ENCODE measurements at places on chromosomes 1 and 21.

- DNase-seq = no peak
Observed at GRCh38 chr1:171515299-171515698, 30.0 kb downstream of the PRRC2C start.

DNA sequence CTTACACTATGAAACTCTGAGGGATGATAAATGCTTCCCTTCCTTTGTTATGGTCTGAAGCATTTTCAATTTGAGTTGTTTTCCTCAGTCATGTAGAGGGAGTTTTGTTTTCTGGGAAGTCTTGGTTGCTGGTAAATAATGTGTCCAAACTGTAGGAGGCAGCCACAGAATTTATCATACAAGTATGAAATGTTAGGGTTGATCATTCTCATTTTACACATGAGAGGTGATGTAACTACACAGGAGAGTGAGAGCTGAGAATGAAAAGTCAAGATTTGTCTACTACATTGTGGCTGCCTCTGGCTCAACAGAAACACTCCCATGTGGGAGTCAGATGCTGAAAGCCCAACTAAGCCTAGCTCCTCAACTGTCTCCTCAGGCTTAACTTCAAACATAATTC, 182.5 kb upstream of the SGIP1 start:
- no peak for DNase-seq

DNA sequence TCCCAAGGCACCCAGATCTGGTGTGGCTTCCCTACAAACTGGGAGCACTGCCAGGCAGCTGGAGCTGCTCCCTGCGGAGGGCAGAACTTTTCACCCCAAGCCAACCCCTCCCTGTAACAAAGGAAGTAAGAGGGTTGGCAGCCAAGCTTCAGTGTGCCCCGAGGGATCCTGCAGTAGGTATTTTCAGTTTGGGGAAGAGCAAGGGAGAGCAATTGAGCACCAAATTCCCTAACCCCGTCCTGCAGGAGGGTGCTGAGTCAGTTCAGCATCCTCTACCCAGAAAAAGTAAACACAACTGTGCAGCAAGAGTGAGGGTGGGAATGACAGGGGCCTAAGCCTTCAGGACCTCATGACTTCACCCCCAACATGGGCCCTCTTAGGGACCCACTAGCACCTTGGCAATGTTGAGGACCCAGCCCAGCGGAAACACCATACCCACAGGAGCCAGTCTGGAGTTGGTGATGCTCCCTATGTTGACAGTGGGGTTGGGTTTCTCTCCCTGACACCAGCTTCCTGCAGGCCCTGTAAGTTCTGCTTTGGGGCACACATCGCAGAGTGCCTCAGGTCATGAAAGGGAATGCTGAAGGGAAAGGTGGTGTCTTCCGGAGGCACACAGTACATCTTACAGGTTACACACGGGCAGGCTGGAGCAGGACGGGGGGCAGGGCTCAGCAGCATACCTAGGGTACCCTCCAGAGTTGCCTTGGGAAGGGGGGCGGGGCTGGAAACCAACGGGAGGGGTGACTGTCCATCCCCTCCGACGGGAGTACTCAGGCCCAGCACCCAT, 14.8 kb downstream of the SH3BP5L start:
- no peak for DNase-seq

DNA sequence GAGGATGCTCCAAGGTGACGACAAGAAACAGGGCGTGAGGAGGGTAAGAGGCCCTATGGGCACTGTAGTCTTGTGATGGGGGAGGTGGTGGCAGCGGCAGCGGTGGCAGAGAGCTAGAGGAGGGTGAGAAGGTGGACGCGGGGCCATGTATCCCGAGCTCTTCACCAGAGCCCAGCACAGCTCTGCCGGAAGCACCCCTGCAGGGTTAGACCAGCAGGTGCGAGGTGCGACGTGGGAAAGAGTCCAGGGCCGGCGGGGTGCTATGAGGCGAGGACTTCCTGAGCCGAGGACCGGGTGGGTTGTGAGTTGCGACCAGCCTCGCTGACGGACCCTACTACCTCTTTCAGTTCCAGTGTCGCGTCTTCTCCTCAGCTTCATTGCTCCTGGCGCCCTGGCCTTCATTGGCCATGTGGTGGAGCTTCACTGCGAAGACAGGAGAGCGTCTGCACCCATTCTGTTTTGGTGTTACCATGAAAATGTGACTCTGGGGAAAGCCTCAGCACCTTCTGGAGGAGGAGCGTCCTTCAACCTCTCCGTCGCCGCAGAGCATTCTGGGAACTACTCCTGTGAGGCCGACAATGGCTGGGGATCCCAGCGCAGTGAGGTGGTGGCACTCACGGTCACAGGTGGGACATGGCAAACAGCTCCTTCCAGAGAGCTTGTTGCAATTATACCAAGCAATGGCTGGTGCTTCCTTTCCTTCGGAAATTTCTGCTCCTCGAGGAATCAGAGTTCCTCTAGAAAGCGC, 67.9 kb upstream of the KIRREL1 start:
- DNase-seq = no peak

DNA sequence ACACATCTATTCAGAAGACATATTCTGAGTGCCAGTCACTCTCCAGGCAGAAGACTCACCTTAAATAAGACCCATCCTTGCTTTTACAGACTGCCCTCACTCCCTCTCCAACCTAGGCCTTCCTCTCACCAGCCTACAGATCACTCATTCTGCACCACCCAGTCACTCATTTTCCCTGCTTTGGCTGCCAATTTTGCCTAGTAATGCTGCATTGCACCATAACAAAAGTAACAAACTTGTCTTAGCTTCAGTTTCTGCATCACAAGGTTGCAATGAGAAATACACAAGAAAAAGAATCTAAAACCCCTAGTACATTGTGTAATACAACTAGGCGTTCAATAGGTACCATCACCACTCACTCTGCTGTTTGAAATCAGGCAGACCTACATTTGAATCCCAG, 292.4 kb downstream of the PLPP3 start:
- DNase-seq = no peak

DNA sequence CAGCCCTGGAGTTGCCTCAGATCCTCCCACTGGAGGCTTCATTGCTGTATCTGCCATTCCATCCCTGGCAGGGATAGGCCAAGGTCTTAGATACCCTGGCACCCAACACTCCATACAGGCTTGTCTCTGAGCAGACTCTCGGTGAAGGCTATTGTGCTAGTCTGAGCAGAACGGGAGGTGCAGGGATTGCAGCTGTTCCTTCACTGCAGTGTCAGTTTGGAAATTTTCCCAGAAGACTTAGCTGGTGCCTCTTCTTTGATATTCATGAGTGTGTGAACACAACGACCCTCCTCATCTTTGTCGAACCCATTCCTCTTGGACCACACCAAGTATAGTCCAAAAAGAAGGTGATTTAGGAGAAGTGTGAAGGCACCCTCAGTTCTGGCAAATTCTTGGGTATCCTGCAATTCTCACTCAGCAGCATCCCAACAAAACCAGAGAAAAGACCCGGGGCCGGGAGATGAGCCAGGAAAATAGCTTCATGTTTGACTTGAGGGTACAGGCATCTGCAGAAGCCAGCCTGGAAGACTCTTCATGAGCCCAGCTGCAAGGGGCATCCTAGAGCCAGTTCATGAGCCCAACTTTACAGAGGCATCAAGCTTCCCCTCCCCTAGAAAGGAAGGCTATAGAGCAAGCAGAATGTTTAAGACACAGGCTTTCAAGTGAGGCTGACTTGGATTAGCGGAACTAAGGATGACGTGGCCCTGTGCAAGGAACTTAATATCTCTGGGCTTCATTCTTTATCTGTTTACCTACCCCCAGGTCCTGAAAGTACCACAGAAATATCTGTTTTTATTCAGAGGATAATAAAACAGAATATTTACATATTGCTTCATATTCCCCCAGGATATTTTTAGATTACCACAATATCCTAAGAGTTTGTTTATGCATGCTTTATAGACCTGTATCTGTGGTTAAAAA, 38.8 kb upstream of the HAO2 start:
- no peak for DNase-seq

DNA sequence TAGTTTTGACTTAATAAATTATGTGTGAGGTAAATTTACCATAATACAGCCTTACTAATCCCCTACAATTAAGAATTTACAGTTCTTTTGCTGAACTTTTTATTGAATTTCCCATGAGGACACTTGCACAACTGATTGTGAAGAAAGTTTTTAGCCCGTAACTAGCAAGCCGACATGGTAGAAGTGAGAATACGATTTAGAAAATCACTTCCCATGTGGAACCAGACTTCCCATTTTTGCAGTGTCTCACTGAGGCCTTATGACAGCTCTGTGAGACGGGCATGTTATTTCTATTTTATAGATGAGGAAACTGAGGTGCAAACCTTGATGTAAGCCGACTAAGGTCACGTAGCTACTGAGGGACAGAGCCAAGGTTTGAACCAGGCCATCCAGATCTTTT, 32.5 kb upstream of the LMO4 start:
- no peak for DNase-seq

DNA sequence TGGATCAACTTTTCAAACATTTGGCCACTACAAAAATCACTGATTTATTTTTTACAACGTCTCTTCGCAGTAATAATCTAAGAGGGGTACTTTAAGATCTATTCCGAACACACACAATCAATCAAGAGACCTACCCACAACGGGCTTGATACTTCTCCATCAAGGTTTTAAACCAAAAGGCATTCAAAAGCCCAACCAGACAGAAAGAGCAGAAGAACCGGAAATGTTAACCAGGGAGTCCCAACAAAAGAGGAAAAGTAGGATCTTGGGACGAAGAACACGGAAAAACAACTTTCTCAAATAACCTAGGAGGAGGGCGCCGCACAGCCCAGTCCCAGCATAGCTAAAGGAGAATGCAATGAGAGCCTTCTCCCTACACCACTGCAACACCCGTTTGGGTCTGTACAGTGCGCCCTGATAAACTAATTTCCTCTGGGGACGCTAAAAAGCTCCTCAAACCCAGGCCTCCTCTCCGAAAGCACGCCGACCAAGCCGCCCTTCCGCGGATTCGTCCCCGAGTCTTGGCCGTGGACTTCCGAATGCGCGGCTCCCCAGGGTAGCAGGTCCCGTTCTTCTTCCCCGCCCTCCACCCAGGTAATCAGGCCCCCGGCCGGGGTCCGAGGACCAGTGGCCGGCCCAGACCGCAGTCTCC, 623 bp downstream of the RPL22 start:
- DNase-seq = no peak

DNA sequence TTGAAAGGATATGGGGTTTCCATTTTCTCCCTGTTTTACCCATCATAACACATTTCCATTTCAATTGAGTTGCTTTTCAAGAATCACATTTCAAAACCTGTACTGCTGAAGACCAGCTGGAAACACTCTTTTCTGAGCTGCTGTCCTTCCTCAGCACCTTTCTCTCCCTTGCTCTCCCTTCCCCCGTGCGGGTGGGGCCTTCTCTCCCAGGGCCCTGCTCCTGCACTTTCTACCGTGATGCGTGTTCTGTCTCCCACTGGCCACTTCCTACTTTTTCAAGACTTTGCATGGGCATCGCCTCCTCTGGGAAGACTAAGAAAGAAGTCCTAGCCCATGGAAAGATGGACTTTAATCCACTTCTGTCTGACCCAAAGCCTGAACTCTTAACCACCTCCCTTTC, 390.4 kb downstream of the PTPRU start:
- no peak for DNase-seq

- no peak for DNase-seq
Observed at GRCh38 chr1:26121854-26122773, 10.5 kb downstream of the PDIK1L start.

GRCh38 chr1:47187926-47188250, 1.9 kb downstream of the PDZK1IP1 start:
- DNase-seq = no peak

GRCh38 chr1:3700631-3701030, 48.3 kb downstream of the TP73 start:
- no peak for DNase-seq

DNA sequence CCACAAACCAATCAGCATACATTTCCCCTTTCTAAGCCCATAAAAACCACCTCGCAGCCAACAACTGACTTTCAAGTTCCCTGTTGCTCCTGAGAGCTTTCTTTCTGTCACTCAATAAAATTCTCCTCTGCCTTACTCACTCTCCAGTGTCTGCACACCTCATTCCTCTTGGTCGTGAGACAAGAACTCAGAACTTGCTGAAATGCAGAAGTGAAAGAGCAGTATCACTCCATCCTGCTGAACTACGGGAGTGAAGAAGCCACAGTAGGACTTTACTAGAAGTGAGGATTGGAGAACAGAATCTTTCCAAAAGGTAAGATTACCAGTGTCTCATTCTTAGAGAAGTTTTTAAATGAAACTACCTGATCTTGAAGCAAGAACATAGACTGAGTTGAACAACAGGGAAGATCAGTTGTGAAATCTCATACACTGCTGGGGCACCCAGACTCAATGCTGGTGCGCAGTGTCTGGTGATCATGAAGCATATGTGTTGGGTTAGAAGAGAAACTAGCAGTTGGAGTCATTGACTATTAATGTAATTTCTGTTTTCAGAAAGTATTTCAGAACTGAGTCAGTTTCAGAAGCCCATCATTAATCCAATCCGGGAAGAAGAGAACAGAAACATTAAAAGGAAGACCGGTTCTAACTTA, 726.9 kb upstream of the TMPRSS15 start:
- DNase-seq = no peak

DNA sequence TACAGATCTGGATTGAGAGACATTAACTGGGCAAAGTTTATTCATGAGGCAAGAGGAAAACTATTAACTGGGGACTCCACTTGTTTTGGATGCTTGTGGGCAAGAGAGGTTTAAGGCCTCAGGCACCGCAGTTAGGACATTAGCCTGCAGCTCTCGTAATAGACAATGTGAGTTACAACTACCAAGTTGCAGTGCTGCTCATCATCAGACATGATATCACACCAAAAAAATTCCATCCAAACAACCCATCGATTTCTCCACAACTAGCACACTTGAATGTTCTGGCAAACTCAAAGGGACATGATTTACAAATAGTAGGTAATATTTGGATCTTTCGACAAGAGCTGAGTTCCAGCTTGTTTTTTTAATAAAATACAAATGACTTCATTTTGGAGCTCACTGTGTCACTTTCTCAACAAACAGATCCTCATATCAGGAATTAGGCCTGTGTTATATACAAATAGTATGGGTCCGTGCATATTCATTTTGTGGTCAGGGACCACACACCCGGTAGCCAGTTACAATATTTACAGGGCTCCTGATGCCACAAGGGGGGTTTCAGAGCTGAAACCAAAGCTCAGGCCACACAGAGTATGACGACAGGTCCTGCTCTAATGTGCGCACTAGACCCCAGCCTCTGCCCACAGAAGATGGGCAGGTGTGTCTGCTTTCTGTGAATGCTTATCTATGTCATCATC, 128.0 kb downstream of the TGFBR3 start:
- DNase-seq = no peak

GRCh38 chr1:186753241-186753640, 73.0 kb upstream of the PTGS2 start:
- DNase-seq = no peak

DNA sequence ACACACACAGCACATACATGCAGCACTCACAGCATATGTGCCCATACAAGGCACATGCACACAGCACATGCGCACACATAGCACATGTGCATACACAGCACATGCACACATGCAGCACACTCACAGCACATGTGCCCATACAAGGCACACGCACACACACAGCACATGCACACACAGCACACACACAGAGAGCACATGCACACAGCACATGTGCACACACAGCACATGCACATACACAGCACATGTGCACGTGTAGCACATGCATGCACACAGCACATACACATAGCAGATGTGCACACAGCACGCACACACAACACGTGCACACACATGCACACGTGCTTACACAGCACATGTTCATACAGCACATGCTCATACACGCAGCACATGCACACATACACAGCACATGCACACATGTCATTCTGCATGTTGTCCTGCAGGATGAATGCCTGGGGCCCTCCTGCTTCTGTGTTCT, 48.1 kb downstream of the PCNT start:
- no peak for DNase-seq
